GM04504 (cell line): ENCODE measurements at places on chromosomes 7 and 10.

DNA sequence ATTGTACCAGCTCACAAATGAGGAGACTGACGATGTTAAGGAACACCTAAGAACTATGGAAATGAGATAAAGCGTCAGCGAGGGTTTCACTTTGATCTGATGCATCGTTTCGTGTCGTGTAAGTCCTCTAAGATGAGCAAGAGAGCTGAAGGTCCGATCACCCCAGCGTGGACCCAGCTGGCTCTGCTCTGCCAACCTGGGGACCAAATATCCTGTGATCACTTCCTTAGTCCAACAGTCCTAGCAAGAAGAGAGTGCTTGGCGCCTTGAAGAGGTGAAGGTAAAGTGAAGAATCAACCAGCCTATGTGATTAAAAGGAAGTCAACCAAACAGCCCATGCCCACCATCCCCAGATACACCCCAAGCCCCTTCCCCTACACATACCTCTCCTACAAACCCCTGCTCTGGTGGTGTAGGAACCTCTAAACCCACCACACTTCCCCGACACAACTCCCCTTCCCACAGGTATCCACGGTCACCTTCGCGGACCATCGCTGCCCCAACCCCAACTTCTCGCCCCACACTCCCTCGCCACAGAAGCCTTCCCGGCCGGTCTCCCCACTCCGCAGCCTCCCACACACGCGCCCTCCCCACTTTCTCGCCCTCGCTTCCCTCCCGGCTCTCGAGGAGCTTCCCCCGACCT is 722 bp downstream of the UPF2 start:
- no peak for DNase-seq

DNA sequence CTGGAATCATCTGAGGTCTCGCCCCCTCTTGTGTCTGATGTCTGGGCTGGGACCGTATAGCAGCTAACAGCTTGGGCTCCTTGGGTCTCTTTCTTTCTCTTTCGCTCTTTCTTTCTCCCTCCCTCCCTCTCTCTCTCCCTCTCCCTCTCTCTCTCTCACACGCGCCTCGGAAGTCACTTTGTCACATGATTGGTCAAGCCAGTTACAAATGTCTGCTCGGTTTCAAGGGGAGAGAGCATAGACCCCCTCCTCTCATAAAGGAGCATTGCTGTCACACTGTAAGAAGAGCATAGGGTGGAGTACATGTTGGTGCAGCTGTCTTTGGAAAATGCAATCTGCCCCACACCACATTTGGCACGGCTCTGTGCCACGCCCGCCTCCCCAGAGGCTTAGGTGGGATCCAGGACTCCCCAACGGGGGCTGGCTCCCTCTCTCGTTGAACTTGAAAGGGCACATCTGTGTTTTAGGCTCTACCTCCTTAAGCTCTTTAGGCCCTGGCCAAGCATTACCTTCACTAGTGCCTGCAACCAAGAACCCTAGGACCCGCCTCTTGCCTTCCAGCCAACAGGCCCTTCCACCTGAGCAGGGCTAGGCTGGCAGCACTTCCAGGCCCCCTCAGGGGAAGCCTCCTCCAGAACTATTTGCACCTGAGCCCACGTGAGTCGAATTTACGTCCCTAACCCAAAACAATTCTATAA is 61.9 kb upstream of the CACUL1 start:
- no peak for DNase-seq

GRCh38 chr7:151078233-151079040 is 2.2 kb downstream of the FASTK start:
- DNase-seq: no peak

GRCh38 chr10:42491001-42491592 is 147.3 kb downstream of the ZNF33B start:
- no peak for DNase-seq

DNA sequence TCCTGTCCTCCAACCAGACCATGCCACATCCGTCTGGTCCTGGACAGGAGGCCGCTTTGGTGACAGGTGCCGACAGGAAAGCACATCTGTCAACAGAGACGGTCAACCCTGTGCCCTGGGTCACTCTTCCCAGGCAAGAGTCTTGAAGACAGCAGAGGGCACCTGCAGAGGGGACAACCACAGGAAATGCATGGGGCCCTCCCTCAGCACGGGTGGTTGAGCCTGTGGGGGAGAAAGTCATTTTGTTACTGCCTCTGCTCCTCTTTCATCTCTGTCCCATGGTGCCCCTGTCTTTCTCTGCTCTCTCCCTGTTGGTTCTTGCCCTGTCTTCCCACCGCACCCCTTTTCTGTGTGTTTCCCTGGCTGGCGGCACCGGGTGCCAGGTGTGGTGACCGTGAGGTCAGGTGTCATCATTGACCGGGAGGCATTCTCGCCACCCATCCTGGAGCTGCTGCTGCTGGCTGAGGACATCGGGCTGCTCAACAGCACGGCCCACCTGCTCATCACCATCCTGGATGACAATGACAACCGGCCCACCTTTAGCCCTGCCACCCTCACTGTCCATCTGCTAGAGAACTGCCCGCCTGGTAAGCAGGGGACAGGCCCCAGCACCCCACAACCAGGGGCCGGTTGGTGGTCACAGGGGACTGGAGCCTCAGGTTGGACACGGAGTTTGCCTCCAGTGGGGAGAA is 17.6 kb upstream of the VSIR start:
- DNase-seq: no peak

- DNase-seq: no peak
Measured at GRCh38 chr10:2813286-2813685, 254.1 kb upstream of the PFKP start.

DNA sequence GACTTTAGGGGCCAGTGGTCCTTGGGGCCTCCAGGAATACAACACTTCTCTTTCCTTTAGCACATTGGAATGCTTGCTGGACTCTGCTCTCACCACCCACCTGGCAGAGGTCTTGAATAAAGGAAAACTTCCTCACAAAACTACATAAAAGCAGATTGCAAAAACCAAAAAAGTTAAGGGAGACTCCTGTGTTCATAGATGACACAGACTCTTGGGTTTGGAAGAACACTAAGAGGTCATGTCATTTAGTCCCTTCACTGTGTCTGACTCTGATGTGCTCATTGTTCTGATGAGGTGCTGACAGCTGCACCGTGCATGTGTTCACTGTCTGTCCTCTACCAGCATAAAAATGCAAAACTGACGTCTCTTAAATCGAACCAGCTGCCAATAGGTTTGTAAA is 11.4 kb downstream of the BLNK start:
- no peak for DNase-seq

DNA sequence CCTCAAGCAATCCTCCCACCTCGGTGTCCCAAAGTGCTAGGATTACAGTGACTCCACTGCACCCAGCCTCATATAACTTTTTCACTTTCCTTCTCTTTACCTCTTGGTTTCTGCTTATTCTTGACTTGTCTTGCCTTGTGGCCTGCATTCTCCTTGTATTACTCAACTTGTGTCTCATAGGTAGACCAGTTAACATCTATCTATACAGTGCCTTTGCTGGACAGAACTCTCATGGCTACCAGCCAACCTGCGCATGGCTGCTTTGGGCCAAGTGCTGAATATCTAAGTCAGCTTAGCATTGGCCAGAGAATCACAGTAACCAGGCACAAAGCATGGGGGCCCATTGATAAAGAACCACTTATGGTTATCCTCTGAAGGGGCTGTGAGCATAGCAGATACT is 42.6 kb upstream of the ZNRF2 start:
- no peak for DNase-seq

GRCh38 chr10:129868449-129869035 is 95.5 kb downstream of the EBF3 start:
- no peak for DNase-seq

GRCh38 chr7:88566162-88566729 is 193.3 kb upstream of the ZNF804B start:
- DNase-seq: no peak

GRCh38 chr10:99685597-99685967 is 26.3 kb downstream of the ENTPD7 start:
- no peak for DNase-seq

DNA sequence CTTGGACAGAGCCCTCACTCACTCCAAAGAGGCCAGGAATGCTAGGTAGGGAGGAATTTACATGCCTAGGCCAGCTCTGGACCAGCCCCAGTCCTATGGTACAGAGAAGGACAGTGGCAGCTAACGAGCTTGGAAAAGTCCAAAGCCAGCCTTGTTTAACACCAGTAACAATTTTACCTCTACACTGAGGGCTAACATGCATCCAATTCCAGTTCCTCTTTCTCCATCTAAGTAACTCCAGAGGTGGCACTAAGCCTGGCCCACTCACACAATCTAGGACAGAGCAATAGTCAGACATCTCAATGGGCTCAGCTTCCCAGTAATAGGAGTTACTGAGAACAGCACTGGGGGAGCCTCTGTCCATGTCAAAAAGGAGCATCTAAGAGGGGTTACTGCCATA is 5.7 kb upstream of the LCOR start:
- no peak for DNase-seq

- DNase-seq: no peak
Measured at GRCh38 chr7:84142726-84143125, 51.9 kb downstream of the SEMA3A start.

DNA sequence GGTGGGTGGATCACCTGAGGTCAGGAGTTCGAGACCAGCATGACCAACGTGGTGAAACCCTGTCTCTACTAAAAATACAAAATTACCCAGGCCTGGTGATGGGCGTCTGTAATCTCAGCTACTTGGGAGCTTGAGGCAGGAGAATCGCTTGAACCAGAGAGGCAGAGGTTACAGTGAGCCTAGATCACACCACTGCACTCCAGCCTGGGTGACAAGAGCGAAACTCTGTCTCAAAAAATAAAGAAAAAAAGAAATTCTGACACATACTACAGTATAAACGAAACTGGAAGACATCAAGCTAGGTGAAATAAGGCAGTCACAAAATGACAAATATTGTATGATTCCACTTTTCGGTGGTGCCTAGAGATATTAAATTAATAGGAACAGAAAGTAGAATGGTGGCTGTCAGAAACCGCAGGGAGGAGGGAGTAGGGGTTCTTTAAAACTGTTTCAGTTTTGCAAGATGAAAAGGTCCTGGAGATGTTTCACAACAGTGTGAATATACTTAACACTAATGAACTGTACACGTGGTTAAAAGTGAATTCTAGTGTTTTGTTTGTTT is 23.2 kb downstream of the PILRA start:
- no peak for DNase-seq

DNA sequence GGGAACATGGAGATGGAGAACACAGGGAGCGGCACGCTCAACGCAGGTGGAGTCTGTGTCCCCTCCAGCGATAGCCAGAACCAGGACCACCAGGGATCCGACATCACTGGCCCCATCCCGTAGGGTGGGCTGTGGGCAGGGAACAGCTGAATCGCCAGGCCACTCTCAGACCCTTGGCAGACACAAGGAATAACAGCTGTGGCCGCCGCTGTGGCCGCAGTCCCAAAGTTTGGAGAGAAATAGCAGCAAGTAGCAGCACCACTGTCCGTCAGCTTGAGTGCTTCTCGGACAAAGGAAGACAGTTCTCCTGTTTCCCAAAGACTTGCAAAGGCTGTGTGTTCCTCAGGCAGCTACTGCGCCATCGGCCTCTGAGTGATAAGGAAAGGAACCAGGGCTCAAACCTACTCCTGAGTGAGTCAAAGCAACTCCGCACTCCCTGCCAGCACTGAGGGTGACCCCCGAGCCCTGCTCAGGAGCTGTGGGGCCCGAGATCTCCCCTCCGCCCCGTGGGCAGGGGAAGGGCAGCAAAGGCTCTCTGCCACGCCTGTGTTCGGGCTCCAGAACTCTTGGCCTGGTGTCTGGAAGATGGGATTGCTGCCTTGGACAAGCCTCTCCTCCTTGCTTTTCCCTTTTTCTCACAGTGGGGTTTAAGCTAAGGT is 82.3 kb upstream of the FAM20C start:
- DNase-seq: no peak

GRCh38 chr10:130499541-130499940 is 363.4 kb downstream of the GLRX3 start:
- DNase-seq: no peak

- DNase-seq: no peak
Measured at GRCh38 chr10:108913300-108913699, 1010.0 kb downstream of the XPNPEP1 start.

DNA sequence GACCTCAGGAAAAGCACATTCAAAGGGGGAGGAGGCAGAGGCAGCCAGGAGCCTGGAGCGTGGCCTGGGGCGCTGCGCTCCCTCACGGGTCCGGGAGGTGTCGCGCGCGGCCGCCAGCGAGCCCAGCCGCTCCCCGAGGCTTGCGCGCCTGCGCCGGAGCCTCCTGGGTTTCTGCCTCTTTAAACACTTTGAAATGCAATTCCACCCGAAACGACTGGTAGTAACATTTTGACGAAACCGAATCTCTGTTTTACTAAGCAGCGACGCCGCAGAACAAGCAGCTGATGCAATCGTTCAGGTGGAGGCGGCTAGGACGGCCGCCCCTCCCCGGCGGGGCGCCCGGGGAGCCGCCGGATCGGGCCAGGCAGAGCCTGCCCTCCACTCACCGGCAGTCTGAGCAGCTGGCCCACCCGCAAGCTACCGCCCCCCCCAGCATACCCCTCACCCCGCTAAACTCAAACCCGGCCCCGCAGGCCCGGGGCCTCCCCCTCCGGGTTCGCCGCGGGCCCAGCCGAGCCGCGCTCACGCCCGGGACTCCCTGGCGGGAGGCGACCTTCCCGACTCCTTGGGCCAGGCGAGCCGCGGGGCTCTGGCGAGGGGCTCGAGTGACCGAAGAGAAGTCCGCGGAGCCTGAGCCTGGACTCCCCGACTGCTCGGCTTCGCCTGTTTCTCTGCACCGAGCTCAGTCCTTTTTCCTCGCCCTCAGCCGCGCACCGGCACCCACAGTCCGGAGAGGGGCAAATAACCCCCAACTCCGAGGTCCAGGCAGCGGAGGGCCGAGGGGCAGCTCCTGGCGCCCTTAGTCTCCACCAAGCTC is 3.2 kb downstream of the MKX start:
- DNase-seq: peak; percentile 84

GRCh38 chr7:112897839-112898431 is 107.7 kb upstream of the TMEM168 start:
- DNase-seq: no peak

DNA sequence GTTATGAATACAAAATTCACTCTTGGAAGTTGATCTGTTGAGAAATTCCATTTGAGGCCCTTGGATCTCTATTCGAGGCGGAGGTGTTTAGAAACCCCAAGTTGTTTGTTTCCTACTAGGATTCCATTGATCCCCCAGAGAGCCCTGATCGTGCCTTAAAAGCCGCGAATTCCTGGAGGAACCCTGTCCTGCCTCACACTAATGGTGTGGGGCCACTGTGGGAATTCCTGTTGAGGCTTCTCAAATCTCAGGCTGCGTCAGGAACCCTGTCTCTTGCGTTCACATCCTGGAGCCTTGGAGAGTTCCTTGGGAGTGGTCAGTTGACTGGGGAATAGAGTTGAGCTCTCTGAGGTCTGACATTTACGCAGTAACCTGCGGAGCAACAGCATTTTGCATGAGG is 1.2 kb downstream of the CFAP69 start:
- DNase-seq: no peak

GRCh38 chr7:84535580-84536270 is 341.1 kb upstream of the SEMA3A start:
- DNase-seq: no peak

DNA sequence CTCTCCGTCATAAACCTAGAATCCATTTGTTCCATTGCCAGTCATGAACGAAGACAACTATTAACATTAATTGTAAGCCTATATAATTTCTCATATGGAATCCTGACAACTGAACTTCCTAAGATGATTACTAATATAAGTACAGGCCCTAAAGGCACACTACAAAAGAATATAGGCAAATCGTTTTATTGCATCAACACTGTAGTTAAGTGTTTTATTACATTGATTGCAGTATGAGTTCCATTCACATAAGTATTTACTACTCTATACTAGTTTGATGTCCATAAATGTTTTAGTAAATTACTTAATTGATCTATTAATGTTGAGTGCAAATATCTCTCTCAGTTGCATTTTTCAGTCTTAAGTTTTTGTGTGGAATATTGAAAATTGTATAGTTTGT is 113.1 kb upstream of the SEMA3C start:
- DNase-seq: no peak
